ENCODE measurements at places on chromosomes 2 and 18. TPM values are rescaled to one million over a fixed set of nuclear protein-coding genes. Genes with fewer than 3 reads are reported as not detected.

GRCh38 chr2:1381644-1382043 is 31.6 kb upstream of the TPO start:
- no peak for DNase-seq

Gene DPYSL5
- total RNA-seq, result not detected

Gene REL
- total RNA-seq, result 17.3 TPM

GRCh38 chr2:18932853-18933252 is 343.5 kb upstream of the NT5C1B start:
- DNase-seq, result no peak

GRCh38 chr2:197498937-197499593 is 575 bp downstream of the HSPD1 start:
- no peak for DNase-seq

Gene C1GALT1C1L
- total RNA-seq, result 0.47 TPM

DNA sequence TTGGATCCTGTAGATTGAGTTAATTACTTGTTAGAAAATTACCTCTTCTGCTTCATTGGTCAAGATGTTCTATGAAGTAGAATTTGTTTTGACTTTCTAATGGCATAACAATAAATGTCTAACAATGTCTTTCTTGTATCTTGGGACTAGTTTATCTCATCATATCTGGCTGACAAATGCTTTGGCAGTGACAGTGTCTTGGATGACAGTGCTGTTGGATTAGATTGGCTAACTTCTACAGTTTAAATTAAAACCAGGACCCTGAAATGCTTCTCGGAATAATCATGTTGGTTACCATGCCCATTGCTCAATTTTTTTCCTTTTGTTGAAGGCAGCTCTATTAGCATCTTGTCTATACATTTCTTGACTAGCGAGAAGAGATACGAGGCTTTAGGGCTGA is 176.9 kb downstream of the PARD3B start:
- no peak for DNase-seq

DNA sequence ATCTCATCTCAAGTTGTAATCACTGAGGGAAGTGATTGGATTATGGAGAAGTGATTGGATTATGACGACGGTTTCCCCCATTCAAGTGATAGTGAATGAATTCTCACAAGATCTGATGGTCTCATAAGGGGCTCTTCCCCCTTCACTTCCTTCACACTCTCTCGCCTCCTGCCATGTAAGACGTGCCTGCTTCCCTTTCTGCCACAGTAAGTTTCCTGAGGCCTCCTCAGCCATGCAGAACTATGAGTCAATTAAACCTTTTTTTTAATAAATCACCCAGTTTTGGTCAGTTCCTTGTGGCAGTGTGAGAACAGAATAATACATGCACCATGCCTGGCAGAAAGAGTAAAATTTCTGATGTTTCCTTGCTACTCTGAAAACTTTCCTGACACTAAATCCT is 36.6 kb downstream of the CEP68 start:
- no peak for DNase-seq

Gene LRRTM1
- not detected for total RNA-seq

DNA sequence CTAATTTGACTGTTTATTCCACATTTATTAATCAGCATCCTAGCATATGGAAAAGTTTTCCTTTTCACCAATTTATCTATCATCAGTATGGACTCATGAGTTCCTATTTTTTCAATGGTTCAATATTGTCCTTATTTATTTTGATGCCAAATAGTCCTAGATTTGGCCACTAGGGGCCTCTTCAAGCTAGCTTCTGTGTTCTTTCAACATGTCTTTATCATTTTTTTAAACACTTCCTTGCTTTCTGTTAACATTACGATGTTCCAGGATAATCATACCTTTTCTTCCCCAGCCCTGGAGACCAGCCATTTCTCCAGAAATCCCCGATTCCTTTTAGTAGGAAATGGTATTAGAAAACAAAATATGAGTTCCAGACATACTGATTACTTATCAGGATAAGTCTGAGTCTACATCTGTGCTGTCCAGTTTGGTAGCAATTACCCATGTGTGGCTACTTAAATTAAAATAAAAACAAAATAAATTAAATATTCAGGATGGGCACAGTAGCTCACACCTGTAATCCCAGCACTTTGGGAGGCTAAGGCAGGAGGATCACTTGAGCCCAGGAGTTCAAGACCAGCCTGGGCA is 70.6 kb downstream of the RPE start:
- peak; percentile 34 for DNase-seq

Gene CDH19
- total RNA-seq, result not detected

Gene AKAIN1
- total RNA-seq, result not detected

- no peak for DNase-seq
These were observed 109.7 kb downstream of the ACOXL start for GRCh38 chr2:110842048-110842447.

GRCh38 chr18:56391931-56392590 is 246.3 kb downstream of the TXNL1 start:
- no peak for DNase-seq
